ENCODE measurements at places on chromosomes 2 and 18.

GRCh38 chr2:161238560-161239325, 69.5 kb upstream of the PSMD14 start:
- peak; percentile 69 for DNase-seq

DNA sequence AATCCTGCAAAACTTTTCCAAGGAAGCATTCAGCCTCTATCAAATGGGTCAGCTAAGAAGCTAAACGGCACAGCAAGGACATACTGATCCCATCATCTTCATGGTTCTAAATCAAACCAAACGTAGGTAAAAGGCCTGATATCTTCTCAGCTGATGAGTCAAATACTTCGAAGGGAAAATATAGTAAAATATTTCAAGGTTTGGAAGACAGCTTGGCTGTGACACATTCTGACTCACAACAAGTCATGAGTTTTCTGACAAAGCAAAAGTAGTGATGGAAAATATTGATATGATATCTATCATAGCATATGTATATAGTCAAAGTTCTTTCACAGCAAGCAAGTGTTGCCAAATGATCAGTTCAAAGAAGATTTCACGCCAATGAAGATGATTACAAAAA, 31.5 kb downstream of the DOCK10 start:
- DNase-seq, result no peak

DNA sequence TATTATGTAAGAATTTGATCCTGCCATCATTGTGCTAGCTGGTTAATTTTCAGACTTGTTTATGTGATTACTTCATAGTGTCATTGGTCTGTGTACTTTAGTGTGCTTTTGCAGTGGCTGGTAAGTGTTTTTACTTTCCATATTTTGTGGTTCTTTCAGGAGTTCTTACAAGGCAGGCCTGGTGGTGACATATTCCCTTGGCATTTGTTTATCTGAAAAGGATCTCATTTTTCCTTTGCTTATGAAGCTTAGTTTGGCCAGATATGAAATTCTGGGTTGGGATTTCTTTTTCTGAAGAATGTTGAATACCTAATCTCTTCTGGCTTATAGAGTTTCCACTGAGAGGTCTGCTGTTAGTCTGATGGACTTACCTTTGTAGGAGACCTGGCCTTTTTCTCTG, 72.8 kb upstream of the MC4R start:
- DNase-seq, result no peak

DNA sequence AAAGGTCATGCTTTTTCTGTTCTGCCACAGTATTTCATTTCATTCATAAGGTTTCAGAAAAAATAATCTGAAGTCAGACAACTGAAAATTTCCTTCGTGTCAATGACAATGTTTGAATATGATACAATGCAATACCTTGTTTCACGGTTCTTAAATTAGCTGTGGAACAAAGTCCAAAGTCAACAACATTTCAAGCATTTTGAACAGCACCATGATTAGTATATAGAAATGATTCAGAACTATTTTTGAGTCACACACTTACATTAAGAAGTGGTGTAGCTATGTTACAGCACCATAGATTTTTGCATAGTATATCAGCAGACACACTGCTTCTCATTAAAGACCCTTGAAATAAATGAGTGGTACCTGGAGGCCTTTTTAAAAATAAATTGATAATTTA, 178.3 kb upstream of the DSEL start:
- DNase-seq, result no peak

DNA sequence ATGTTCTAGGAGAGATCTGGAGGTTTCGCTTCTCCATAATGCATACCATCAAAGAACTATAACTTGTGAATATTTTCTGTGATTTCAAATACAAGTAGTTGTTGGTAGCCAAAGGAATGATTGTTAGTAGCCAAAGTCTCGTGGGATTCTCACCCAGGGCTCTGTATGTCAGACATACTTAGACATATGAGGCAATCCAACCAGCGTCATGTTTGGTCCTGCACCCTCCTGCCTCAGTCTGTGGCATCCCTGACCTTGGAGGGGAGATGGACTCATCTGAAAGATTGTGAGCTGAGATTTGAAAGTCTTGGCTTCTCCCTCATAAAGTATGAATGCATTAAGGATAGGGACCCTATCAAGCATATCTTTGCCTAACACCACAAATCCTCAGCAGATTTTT, 81.2 kb downstream of the CTIF start:
- DNase-seq, result no peak

GRCh38 chr2:9403924-9404323, 19.4 kb downstream of the ITGB1BP1 start:
- no peak for DNase-seq

- DNase-seq, result no peak
Observed at GRCh38 chr18:26657631-26658581, 109.6 kb upstream of the KCTD1 start.

GRCh38 chr2:131016826-131017741, 76.2 kb downstream of the FAM168B start:
- peak; percentile 41 for DNase-seq

DNA sequence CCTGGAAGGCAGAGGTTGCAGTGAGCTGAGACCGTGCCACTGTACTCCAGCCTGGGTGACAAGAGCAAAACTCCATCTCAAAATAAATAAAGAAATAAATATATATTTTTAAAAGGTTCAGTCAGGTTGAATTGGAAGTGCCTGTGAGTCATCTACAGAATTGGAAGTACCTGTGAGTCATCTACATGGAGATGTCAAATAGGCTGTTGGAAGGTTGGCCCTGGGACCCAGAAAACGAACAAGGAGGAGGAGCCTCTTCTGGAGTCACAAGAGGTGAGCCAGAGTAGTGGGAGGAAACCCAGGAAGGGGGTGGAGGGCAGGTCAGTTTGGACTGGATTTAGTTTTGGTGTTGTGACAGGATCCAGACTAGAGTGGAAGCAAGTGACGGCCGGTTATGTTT, 15.2 kb upstream of the SCYGR1 start:
- no peak for DNase-seq

Measured in stomach (tissue), 19 donors.